ENCODE measurements at places on chromosomes 1 and 21.

- no peak for DNase-seq
Measured at GRCh38 chr1:23394684-23395083, 25.0 kb upstream of the ZNF436 start.

DNA sequence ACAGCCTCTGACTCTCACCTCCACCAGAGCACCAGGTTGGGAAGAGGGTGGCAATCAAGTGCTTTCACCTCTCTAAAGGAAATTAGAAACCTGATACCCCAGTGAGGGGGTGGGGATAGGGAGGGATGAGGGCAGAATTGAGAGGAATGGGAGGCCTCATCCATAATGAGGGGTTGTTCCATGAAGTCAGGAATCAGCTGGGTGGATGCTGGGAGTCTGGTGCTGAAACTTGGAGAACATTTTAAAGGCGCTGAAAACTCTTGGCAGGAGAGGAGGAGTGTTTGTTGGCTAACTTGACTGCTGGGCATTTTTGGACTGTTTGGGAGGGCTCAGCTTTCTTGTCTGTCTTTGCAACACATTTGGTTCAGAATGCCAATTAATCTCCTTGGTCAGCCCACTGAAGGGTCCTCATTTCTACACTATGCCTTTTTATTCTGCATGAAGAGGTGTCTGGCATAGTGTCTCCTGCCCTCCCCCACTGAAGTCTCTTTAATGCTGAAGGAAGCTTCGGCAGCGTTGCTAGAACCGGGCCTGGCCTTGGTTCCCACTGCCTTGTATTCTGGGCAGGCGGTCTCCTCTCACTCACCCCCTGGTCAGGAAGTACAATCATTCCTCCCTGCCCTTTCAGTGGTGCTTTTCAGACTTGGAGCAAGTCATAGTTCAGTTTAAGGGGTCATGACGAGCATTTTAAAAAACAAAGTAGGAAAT is 2.2 kb downstream of the PHGDH start:
- DNase-seq, result no peak

DNA sequence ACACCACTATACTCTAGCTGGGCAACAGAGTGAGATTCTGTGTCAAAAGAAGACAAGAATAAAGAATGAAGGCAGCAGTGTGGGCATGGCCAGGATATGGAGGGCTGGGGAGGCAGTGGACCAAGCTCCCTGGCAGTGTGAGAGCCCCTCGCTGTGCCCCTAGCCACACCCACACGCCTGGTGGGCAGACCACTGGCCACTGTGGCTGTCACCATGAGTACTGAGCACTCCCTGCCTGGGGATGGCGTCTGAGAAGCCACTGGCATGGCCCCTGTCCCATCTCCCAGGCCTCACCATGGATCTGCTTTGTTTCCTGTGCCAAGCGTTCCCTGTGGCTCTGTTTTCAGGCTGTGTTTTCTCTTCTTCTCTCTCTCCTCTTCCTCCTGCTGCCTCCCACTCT is 51.7 kb downstream of the STUM start:
- no peak for DNase-seq

- DNase-seq, result no peak
Measured at GRCh38 chr1:36384542-36385409, 948 bp downstream of the STK40 start.

DNA sequence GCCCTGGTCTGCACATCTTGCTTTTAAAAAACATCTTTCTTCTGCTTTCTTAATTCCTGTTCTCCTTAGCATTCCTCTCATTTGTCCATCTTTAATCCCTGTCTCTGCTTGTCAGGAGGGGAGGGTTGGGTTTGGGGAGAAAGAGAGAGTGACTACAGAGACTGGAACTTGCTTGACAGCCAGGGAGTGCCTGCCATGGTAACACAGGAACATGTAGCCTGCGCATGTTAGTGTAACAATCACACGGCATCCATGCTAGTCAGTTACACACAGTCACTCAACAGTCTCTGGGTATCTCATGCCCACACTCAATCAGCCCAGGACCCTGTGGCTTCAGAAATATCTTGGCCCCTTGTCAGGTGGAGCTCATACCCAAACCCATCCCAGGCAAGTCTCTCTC is 818 bp upstream of the TFAP2E start:
- no peak for DNase-seq

GRCh38 chr1:181111559-181111958 is 23.1 kb downstream of the IER5 start:
- no peak for DNase-seq

DNA sequence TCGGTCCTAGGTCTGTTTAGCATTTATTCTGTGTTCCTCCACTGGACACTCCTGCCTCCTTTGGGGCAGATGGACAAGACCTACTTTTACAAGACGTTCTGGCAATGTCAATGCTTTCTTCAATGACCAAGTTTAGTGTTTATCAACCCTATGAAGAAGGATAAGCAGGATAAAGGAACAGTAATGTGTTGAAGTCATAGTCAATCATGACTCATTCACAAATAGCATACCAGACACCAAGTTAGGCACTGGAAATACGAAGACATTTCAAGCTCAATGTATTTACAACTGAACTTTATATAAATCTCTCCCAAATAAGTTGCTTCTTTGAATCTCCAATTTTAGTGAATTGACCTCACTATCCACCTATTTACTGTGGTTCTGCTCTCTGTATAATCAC is 4.8 kb upstream of the SLC35D1 start:
- no peak for DNase-seq

DNA sequence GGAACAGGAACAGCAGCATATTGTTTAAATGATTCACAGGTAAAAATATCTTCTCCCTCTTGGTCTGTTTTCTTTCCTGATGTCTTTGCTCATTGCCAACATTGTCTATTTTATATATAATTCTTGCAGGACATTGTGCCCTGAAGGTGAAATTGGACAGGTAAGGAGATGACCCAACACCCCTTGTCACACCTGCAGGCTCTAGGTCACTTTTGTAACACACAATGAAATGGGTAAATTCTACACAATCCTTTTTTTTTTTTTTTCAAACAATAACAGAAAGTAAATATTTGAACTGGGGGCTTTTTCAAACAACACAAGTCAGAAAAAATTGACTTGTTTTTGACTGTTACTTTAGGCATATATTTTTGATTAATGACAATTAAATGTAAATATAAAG is 62.9 kb upstream of the ERG start:
- no peak for DNase-seq

GRCh38 chr1:32759997-32760623 is 57.0 kb downstream of the YARS1 start:
- DNase-seq, result no peak

- no peak for DNase-seq
Measured at GRCh38 chr1:178057912-178058534, 35.9 kb upstream of the RASAL2 start.

DNA sequence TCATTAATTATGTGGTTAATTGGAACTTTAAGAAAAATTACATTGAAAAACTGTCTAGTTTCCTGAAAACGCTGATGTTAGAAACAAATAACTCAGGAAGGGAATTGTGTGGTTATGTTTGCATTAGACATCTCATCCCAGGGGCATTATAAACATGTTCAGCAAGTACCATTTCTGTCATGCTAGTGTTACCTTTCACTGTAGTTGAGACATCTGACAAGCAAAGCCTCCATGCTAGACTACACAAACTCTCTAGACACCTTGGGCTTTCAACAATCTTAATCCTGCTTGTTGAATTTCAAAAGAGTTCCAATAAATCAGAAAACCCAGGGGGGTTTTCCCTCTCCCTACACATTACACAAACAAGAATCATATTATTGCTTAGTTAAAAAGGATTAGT is 536.8 kb downstream of the KCNT2 start:
- DNase-seq, result no peak

- peak; percentile 76 for DNase-seq
Measured at GRCh38 chr1:155208541-155209311, at the start of gene MTX1. MTX1 (plus strand) TSS chr1:155208695; CDS start chr1:155208805, 110 bp downstream.

DNA sequence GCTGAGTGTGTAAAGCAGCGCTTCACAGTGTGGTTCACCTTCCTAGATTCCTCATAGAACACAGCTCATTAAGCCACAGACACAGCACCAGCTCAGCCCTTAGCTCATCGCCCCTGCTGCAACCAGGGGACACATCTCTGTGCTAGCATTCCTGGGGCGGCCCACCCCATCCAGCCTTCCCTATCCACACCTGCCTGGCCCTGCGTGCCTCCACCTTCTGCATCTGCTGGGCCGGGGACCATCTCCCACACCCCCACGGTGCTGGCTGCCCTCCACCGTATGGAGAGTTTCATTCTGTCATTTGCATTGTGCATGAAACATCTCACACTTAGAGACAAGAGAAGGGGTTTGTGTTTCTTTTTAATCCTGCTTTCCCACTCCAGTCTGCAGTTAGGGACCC is 35.8 kb upstream of the PRSS38 start:
- DNase-seq, result no peak

GRCh38 chr21:42558846-42559245 is 45.2 kb downstream of the SLC37A1 start:
- no peak for DNase-seq

GRCh38 chr1:197733324-197733723 is 42.0 kb downstream of the DENND1B start:
- DNase-seq, result no peak

- DNase-seq, result no peak
Measured at GRCh38 chr21:36044056-36044455, 16.3 kb downstream of the SETD4 start.

- no peak for DNase-seq
Measured at GRCh38 chr1:33117440-33118085, 36.6 kb downstream of the AZIN2 start.

GRCh38 chr1:176829261-176829660 is 335.3 kb downstream of the ASTN1 start:
- no peak for DNase-seq

DNA sequence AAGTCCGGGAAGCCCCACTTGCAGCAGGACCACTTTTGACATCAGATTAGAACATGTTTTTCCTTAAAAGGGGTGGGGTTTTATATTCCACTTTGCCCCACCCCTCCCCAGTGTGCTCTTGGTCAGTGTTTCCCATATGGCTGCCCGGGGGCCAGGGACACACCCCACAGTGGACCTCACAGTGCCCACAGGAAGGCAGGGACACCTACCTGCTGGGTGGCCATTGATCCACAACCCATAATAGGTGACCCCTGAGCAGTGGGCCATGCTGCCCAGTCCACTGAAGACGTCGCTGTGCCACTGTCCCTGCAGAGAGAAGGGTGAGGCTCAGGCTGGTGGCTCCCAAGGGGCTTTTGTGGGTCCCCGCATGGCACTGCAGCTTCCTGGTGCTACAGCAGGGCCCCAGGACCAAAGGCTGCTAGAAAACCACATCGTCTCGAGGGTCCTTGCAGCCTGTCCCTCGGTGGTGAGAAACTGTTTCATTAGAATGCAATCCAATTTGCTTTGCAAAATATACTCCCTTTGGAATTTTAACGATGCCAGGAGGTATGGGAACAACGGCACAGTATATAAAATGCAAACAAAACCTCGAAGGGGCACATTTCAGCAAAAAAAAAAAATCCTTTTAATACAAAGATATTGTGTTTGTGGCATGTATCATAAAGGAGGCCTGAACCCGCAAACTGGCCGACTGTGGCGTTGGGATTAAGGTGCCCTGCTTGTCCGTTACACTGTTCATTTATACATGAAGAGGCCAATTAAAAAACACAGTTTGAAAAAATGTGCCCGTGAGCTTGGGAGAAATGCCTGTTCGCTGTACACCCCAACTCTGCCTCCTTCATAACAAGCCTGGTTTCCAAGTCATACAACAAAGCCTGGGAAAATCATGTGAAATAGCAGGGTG is 16.9 kb downstream of the MORN1 start:
- DNase-seq, result no peak

DNA sequence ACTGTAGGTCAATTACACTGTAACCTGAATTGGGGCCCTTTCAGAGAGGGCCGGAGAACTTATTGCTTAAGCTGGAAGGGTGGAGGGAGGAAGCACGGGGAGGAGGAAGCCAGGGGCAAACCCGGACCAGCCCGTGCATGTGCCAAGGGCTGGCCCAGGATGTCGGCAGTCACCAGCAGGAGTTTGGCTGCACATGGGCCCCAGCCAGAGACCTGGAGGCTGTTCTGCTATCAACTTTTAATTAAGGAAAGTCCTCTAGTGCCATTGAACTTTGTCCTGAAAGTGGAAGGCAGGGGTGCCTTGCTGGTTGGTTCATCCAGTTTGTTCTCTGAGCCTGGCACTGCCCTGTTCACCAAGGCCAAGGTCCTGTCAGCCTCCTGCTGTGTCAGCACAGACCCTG is 200.8 kb upstream of the VAMP3 start:
- no peak for DNase-seq

DNA sequence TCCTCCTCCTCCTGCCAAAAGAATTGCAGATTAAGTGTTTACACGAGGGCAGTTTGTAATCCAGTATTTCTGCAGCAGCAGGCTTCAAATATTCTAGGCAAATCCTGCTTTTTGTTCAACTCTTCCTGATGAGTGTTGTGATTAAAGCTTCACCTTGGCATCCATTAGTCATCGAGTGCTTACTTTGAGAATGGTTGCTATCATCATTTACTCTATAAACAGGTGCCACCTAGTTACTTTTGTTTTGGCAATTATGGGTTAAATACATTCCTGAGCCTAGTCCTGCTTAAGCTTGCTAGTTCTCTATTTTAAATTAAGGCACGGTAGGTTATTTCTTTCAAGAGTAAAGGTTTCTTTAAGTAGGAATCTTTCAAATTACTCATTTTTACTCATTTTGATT is 20.3 kb downstream of the PDC start:
- no peak for DNase-seq

DNA sequence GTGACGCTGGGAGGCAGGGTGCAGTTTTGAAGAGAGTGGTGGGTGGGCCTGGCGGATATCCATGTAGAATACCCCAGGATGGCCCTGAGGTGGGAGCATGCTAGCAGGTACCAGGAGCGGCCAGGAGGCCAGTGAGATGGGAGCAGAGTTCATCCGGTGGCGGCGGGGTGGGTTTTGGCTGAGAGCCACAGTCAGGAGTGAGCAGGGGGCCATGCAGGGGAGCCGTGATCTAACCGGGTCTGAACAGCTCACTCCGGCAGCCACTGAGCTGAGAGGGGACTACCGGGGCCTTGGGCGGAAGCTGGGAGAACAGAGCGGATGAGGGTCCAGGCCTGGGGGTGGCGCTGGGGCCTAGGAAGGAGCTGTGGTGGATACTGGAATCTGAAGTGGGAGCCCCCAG is 47.6 kb upstream of the LRP8 start:
- no peak for DNase-seq

DNA sequence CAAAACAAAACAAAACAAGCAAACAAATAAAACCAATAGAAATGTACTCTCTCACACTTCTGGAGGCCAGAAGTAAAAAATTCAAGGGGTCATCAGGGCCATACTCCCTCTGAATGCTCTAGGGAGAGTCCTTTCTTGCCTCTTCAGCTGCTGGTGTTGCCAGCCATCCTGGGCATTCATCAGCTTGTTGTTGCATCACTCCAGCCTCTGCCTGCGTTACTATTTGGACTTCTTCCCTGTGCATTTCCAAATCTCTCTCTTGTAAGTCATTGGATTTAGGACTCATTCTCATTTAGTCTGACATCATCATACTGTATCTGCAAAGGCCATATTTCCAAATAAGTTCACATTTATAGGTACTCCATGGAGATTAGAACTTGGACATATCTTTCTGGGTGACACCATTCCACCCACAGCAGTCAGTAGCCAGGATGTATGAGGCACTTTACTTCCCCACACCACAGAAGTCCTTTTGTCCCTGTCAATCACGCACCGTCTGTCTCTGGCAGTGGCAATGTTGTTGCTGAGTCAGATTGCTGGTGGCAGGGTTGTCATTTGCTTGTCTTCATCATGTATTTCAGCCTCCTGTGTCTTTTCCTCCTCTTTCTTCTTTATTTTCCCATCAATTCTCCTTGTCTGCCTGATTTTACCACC is 151.0 kb upstream of the KCNJ6 start:
- no peak for DNase-seq

All from stimulated activated CD4-positive, alpha-beta T cell treated with anti-CD3 and anti-CD28 coated beads, TNF-alpha, amount 100 ng/mL, for 1 hour (primary cell).